ENCODE measurements at places on chromosomes 2 and 18. TPM values are rescaled to one million over a fixed set of nuclear protein-coding genes. Genes with fewer than 3 reads are reported as not detected.

GRCh38 chr2:73862987-73863386, 29.8 kb upstream of the ACTG2 start:
- DNase-seq: no peak

DNA sequence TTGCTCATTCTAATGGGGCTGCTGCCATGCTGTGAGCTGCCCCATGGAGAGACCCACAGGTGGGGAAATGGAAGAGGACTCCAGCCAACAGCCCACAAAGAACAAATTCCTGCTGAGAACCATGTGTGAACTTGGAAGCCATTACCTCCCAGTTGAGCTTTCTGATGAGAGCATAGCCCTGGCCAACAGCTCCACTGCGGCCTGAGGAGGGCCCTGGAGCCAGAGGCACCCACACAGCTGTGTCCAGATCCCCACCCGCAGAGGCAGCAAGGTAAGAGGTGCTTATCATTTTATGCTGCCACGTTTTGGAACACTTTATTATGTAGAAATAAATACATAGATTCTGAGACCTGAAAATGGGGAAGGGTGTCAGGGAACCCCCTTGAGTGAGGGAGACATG, 44.2 kb upstream of the OTOS start:
- no peak for DNase-seq

- DNase-seq: no peak
Measured at GRCh38 chr18:10841203-10841602, 308.2 kb downstream of the PIEZO2 start.

ZSWIM2 gene
- not detected for total RNA-seq

DNA sequence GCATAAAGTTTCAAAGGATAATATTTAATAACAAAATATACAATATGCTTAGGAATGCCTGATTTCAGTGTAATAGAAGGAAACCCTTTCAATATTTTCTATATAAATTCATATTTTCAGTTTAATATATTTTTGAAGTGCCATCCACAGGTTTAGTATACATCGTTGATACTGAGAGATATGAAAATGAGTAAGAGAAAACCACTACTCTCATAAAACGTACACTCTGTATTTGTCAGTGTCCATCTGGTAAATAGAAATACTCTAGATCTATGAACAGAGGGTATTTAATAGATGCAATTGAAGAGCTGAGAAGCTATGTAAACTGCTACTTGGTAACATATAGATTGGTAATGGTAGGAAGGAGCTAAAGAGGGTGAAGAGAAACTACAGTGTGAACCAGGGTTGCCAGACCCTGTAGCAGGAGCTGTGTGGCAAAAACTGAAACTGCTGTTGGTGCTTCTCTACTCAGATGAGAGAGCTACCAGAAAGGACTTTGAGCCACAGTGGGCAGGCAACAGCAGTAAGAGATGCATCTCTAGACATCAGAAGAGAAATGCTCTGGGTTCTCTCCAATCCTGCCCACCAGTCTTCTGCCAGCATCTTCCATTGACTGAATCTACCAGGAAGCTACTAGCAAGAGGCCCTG, 187.4 kb downstream of the CCDC102B start:
- DNase-seq: no peak

FRZB gene
- total RNA-seq: 1.5 TPM

- peak; percentile 31 for DNase-seq
Measured at GRCh38 chr2:98412751-98413458, 31.8 kb upstream of the INPP4A start.

GRCh38 chr2:240432430-240432819, 3.0 kb upstream of the GPC1 start:
- DNase-seq: no peak

VSNL1 gene
- total RNA-seq: 32.8 TPM

- peak; percentile 34 for DNase-seq
Measured at GRCh38 chr18:26405190-26405801, 143.1 kb downstream of the KCTD1 start.

DNA sequence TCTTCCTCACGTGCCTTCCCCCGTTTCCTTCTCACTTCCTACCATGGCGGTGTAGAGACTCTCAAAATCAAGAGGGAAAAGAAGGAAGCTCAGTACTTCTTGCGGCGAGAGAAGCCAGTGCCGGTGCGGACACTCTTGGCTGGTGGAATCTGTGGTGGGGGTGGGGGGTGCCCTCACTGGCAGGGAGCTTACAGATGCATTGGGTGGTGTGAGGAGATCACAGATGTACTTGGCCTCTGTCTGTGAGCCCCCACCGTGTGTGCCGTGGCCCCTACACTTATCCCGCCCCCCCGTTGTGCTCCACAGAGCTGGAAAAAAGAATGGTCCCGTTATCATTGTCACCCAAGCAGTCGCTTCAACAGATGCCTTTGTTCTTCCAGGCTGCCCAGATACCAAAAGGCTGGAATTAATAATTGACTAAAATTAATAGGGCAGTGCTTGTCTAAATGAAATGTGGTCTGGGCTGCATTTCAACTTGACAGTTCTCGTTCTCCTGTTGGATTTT, 79.8 kb downstream of the VAPA start:
- DNase-seq: no peak

CHST9 gene
- 2.7 TPM for total RNA-seq

RAPGEF4 gene
- 0.69 TPM for total RNA-seq

DNA sequence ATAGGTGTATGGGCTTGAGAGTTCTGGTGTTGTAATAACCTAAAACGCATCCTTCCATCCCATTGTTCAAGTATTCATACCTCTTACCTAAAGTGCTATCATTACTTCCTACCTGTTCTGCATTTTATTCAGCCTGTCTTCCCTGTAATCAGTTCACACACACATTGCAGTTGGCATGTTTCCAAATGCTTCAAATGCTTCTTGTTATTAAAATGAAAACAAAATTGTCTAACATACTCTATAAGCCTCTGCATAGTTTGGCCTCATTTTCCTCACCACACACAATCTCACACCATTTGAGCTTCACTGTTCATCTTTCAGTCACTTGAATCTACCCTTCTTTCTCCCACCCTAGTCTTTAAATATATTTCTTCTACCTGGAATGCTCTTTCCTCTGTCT, 1178.2 kb upstream of the NRXN1 start:
- DNase-seq: no peak

DNA sequence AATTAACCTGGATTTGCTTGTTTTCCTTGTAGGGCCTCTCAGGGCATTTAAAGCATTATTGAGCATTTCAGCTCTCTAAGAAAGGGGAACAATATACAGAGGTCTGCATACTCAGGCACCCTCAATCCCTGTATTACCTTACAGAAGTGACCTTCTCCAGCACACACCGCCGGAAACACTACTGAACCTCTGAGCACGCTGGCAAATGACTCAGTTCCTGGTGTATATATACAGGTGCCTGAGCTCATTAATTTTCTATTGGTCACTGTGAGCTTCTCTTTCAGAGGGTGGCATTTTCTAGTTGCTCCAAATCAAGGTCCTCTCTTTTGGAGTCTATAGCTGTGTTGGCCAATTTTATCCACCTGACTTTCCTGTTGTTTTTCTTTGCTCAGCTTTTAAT, 85.2 kb upstream of the COPS8 start:
- DNase-seq: no peak

DNA sequence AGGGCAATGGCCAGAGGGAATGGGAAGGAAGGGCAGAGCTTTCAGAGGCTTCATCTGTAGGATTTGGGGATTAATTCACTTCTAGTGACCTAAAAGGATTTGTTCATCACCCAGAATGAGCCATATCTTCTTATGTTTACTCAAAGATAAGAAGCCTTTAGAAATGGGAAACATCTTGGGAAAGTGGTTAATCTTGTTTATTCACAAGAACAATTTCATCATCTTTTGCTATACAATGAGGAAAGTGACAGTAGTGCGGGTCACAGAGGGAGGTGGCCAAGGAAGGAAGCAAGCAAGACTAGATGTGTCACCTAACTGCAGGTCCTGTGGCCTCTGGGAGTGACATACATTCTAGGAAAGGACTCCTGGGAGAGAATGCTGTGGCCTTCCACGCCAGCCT, 140.4 kb upstream of the ALPP start:
- DNase-seq: no peak

DNA sequence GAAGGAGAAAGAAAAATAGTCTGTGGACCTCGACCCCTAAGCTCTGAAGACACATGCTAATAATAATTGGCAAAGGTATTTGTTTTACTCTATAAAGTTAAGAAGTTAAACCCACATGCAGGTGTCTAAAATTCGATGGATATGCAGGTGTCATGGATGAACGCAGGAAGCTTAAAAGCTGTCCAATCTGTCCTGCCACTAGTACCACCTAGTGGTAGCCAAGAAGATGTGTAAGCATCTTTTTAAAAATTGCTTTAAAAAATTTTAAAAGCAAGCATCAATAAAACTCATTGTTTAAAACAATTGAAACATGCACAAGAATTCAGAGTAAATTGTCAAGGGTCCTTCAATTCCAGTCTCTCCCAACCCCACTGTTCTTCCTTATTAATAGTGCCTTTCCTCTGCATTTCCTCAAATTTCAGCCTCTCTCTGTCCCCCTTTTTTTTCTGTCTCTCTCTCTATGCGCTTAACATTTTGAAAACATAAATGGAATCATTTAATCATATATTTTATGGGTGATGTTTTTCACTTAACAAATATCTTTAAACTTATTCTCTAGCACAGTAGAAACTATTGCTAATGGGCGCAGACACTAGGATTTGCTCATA, 30.6 kb upstream of the PPP3R1 start:
- peak; percentile 61 for DNase-seq

GRCh38 chr18:10872304-10872703, 277.1 kb downstream of the PIEZO2 start:
- no peak for DNase-seq

- no peak for DNase-seq
Measured at GRCh38 chr2:8030573-8031303, 651.1 kb upstream of the ID2 start.

DNA sequence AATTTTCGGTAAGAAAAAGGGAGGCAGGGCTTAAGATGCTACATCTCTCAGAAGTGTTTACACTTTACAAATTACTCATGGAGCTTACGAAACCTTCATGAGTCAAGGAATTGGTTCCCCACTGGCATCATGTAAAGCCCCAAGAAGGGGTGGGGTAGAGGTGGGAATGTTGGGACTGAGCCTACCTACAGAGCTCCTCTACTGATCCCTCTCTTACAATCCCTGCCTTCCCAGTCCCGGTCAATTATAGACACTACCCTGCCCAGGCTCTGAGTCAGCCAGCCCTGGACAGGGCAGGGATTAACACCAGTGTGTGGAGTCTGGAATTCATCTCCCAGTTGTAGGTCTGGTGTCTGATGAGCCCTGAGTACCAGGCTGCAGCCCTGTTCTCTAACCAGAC, 248.9 kb downstream of the PAX3 start:
- DNase-seq: no peak

DNA sequence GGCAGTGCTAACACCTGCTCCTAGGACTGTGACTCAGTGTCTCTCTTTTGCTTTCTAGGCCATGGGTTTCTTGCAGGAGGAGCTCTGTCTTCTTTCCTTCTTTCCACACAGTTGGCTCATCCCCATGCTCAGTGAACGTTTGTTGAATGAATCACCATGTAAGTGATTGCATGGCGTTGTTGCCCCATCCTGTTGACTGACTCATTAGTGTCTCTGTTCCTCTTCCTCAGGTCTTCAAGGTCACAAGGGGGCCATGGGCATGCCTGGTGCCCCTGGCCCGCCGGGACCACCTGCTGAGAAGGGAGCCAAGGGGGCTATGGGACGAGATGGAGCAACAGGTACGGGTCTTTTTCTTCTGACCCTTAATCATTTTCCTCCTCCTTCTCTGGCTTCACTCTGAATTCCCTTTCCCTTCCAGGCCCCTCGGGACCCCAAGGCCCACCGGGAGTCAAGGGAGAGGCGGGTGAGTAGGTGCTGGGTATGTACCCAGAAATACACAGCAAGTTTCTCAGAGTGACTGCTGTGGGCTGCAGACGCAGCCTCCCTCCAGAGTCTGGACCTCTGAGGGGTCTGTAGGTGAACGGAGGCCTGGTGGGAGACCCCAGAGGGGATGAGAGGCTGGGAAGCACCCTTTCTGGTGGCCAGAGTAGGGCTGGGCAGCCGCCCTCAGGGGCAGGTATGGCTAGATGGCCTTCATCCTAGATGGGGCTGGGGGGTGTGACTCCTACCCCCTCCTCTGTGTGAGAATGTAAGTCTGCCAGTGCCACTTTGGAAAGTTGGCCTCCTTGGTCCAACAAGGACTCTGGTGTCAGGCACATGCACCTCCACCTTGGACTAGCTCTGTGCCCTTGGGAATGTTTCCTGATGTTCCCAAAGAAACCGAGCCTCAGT, 32.4 kb downstream of the MARCO start:
- peak; percentile 20 for DNase-seq

DNA sequence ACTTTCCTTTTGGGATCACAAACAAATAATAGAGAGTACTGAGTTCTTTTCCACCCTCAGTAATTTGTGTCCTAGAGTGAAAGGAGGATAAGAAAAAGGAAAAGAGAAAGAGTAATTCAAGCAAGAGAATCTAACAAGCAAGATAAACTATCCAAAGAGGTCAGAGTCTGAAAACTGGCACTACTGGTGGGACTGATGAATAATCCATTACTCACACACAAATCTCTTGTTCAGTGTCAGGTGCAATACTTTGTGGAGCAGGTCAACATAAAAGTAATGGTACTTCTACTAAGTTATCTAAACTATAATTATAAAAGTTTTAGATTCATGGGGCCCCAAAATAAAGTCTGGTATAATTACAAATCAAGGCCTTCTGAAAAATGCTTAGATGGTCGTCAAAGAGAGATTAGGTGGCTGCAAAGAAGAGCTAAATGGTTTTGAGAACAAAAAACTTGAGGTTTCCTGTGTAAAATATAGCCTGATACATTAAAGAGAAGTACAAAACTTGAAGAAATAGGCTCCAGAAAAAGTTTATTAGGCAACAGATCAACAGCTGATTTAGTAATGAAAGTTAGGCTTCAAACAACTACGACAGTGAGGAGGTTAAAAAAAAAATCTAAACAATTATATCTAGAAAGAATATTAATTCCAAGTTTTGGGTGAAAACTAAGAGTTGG, 109.4 kb downstream of the BAZ2B start:
- DNase-seq: no peak

DNA sequence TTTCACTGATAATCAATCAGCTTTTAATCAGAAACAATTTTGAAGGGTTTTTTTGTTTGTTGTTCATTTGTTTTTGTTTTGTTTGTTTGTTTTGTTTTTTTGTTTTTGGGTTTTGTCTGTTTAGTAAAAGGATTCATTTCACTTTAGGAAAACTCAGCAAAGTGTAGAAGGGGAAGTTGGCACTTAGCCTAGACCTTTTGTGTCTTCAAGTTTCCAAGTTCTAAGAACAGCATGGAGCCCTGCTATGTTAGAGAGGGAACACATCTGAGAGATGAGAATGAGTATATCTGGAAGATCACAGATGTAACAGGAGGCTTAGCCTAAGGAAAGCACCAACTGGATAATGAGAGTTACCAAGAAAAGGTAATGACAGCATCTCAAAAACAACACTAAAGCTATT, 501.5 kb downstream of the ERBB4 start:
- no peak for DNase-seq

DNA sequence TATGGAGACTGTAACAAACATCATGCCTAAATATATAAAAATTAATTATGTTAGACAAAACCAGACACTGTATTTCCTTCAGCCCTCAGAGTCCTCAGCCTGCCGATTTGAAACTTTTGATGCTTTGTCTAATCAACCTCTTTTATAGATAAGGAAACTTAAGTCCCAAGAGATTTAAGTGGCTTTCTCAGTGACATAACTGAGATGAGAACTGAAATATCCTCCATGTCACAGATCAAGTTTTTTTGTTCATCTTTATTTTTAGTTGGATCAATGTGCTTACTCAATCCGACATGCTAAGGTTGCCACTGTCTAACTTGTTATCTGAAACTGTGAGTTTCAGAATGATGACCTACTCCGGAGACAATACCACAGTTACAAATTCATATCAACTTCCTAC, 72.3 kb downstream of the BARD1 start:
- DNase-seq: no peak

GRCh38 chr18:10286580-10287150, 167.8 kb upstream of the APCDD1 start:
- no peak for DNase-seq

FER1L5 gene
- total RNA-seq: 0.07 TPM

Measured in H7 (cell line).